Endothelial cell (in vitro differentiated cells): ENCODE measurements at places on chromosomes 7 and 10. TPM values are rescaled to one million over a fixed set of nuclear protein-coding genes. Genes with fewer than 3 reads are reported as not detected.

PRSS37 gene
- not detected for total RNA-seq

ADGRA1 gene
- total RNA-seq: not detected

DNA sequence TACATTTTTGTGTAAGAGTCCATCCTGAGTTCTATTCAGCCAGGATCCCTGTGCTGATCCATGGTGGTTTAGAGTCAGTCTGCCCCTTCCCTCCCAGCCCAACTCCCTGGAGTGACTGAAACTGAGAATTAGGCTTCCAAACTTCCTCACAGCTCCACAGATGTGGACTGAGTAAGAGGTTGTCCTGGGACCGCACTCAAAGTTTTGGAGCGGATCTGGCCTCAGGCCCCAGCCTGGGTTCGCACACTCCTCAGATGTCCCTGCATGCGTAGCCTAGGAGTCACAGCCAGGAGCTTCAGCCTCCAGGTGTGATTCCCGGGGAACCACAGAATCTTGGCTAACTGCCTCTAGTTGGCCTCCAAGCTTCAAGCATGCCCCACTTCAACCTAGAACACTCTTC, 218.1 kb downstream of the C7orf25 start:
- no peak for DNase-seq

FAM25C gene
- total RNA-seq: not detected

PHTF2 gene
- 10.3 TPM for total RNA-seq

- DNase-seq: no peak
Measured at GRCh38 chr10:68900427-68901104, 549 bp upstream of the DDX50 start.

DNA sequence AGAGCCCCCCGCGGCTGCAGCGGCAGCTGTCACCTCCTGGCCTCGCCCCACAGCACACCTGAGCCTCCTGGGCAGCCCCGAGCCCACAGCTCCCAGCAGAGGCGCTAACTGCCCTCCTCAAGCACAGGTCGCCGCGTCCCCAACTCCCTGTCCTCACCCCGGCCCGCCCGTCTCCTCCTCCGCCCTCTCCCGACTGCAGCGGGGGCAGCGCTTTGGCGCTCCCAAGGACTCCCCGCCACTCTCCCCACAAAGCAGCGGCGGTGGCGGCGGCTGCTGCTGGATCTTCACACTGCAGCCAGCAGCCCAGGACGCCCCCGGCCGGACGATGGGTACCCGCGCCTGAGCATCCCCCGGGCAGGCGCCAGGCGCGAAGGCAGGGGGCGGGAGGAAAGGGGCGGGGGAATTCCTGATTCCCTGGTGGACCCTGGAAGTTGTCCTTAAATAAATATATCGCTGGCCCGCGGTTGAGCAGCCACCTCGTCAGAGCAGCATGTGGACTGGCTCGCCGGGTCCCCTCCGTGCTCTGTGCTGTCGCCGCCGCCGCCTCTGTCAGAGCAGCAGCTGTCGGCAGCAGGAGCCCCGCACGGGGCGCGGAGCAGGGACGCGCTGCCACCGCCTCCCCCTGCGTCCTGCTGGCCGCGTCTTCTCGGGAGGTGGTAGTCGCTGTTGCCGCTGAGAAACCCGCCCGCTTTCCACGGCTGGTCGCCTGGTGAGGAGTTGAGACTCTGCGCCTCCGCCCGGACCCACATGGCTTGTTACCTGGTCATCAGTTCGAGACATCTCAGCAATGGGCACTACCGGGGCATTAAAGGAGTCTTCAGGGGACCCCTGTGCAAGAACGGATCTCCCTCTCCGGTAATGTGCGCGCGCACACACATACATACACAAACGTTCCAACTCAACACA, at the start of gene ZNF804B:
Gene ZNF804B, plus strand, starts transcription at position 471 of the 906 bp plus-strand sequence. Its CDS starts 277 bp downstream, at position 748.
- DNase-seq: peak; percentile 44

- no peak for DNase-seq
Measured at GRCh38 chr7:36630112-36630650, 94.1 kb downstream of the AOAH start.

DNA sequence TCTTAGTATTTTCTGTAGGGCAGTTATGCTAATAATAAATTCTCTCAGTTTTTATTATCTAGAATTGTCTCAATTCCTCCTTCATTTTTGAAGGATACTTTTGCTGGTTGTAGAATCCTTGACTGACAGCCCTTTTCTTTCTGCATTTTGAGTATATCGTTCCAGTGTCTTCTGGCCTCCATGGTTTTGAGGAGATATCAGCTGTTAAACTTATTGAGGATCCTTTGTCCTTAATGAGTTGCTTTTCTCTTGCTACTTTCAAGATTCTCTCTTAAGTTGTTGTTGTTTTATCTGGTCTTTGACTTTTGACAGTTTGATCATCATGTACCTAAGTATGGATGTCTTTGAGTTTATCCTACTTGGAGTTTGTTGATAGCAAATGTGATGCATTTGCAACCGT, 8.9 kb upstream of the GJC3 start:
- DNase-seq: no peak

DNA sequence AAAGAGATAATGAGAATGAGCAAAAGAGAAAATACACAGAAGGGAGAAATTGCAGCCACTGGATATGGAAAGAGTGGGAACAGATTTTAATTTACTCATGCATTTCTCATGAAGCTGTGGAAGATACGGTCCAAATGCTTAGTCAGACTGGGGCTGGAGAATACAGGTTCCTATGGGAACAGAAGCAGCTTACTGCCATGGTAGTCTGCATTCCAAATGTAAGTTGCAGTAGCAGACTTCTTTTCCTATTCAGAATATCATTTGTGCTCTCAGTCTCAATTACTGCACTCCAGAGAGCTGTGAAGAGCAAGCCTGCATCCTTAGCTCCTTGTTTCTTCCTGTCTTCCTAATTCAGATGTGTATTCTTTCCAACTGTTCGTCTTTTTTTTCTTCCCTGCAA, 190.8 kb upstream of the TMEM196 start:
- no peak for DNase-seq

DNA sequence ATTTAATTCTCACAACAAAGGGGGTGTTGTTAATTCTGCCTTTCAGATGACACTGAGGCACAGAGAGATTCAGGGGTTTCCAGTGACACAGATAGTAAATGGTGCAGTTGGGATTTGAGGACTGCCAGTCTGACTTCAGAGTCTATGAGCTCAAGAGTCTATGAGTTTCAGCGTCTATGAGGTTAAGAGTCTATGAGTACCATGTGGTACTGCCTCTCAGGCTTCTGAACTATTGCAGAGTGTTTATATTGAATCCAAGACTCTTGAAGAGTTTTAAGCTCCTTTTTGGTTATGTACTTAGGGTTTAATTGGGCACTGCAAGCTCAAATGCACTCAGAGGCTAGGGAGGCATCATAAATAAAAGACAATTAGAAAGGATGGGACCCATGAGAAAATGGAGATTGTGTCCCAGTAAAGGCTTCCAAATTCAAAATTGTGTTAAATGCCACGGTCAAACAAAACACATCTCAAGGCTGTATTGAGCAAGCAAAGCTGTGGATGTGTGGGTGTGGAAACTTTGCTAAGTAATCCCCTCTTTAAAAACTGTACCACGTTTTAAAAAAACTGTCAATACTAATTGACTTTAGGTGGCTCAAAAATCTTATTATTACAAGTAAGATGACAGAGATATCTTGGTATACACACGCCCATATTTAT, 123.9 kb upstream of the FAM171A1 start:
- DNase-seq: no peak

- no peak for DNase-seq
Measured at GRCh38 chr7:130936202-130936931, 202.4 kb upstream of the KLF14 start.

EPO gene
- 0.33 TPM for total RNA-seq

UBTD1 gene
- total RNA-seq: 78.0 TPM

GRCh38 chr7:43904533-43905208, 1.7 kb downstream of the URGCP start:
- no peak for DNase-seq

LBX1 gene
- not detected for total RNA-seq

- no peak for DNase-seq
Measured at GRCh38 chr10:8149991-8150390, 95.5 kb downstream of the GATA3 start.

- DNase-seq: no peak
Measured at GRCh38 chr10:5804386-5804785, 8.8 kb downstream of the GDI2 start.

LIPM gene
- total RNA-seq: 0.31 TPM

- DNase-seq: no peak
Measured at GRCh38 chr10:44180321-44181168, 204.4 kb downstream of the CXCL12 start.

GRCh38 chr10:104417637-104418292, 64.1 kb downstream of the CFAP58 start:
- DNase-seq: no peak

URGCP gene
- 13.0 TPM for total RNA-seq

GRCh38 chr7:120303105-120303504, 30.1 kb downstream of the KCND2 start:
- no peak for DNase-seq

GRCh38 chr10:28020993-28021982, 22.4 kb upstream of the ODAD2 start:
- no peak for DNase-seq

SHOC2 gene
- 48.9 TPM for total RNA-seq

GRCh38 chr7:93810561-93810960, 80.0 kb downstream of the TFPI2 start:
- DNase-seq: no peak

- DNase-seq: no peak
Measured at GRCh38 chr10:128000471-128001362, 93.8 kb downstream of the PTPRE start.

- DNase-seq: no peak
Measured at GRCh38 chr10:131311661-131312477, at the start of gene TCERG1L. TCERG1L (minus strand) TSS chr10:131311721; CDS start chr10:131311635, 86 bp downstream.

DNA sequence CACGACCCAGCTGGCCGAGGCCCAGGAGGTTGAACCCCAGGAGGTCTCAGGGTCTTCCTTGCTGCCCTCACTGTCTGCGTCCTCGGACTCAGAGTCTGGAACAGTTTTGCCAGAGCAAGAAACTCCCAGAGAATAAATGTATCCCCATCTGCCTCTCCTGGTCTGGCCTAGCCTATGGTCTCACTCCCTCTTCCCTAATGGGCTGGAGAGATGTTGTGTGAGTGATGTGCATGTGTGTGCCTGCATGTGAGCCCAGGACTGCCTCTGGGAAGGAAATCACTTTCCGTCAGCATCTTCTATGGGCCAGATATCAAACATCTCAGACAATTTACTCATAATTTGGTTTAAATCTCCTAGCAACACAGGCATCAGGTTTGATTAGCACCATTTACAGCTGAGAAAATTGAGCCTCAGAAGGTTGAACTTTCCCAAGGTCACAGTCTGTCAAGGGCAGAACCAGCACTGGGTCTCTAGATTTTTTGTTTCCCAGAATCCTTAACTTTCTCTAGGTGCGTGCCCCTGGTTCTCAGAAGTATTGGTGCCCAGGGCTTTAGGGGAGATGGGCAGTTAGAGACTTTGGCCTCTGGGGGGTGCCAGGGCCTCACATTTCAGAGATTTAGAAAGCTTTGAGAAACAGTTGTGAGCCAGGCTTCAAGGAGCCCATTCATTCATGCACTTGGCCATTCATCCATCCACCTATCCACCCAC, 4.9 kb downstream of the TMEM270 start:
- peak; percentile 65 for DNase-seq

GRCh38 chr10:121828045-121828444, 99.8 kb downstream of the ATE1 start:
- no peak for DNase-seq

- DNase-seq: no peak
Measured at GRCh38 chr10:77522268-77522809, 115.3 kb downstream of the KCNMA1 start.

- no peak for DNase-seq
Measured at GRCh38 chr7:30347226-30348082, 63.1 kb downstream of the ZNRF2 start.

NKX2-3 gene
- total RNA-seq: 0.82 TPM

ACSL5 gene
- total RNA-seq: 0.64 TPM

DNA sequence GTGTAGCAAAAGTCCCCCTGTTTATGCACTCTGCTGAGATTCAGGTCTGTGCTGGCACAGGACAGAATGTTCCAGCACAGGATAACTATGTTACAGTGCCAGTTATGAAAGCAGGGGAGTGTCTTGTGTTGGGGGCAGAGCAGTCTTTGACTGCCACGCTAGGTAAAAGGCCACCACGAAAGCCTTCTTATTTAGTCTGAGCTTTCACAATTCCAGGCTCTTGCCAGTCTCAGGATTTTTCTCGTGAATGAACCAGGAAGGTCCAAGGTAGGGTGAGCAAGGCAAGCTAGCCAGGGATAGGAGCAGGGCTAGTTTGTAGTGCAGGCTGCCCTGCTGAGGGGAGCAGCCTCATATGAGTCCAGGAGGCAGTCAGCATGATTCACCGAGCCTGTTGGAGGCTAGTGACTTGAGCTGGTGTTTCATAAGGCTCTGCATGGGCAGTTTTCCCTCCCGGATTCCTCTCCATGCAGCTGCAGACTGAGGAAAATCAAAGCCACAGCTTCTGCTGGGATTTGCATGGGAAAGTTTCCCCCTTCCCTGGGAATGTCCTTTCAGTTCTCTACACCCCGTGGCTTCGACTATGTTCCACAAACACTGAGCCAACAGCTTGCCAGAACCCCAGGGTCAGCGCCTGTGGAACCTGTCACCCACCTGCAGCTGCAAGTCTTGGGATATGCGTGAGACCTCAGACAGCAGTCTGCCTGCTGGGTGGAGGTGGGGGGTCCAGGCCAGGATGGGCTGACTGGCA, 112.3 kb downstream of the JCAD start:
- DNase-seq: no peak

NOC3L gene
- 9.3 TPM for total RNA-seq

DNA sequence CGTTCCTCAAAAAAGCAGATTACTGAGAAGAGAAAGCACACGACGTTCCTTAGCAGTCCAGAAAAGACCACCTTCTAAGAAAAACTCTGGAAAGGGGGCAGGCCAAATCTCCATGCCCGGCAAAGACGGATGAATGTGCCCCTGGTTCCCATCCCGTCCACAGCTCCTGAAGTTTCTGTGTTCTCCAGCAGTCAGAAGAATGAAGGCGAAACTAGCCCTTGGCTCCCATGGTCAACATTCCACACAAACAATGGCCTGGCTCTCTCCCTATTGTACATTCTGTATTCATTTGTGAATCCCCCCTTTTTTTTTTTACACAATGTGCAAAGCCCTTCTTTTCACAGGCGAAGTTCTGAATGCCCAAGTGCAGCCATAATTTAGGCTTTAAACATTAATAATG, 5.3 kb downstream of the CTBP2 start:
- DNase-seq: no peak

CPN1 gene
- not detected for total RNA-seq

GRCh38 chr7:41592794-41593193, 110.1 kb downstream of the INHBA start:
- no peak for DNase-seq
